ENCODE measurements at places on chromosomes 16 and 17.
A peak's percentile ranks its signal among the peaks of the same experiment; 100 is the strongest.

DNA sequence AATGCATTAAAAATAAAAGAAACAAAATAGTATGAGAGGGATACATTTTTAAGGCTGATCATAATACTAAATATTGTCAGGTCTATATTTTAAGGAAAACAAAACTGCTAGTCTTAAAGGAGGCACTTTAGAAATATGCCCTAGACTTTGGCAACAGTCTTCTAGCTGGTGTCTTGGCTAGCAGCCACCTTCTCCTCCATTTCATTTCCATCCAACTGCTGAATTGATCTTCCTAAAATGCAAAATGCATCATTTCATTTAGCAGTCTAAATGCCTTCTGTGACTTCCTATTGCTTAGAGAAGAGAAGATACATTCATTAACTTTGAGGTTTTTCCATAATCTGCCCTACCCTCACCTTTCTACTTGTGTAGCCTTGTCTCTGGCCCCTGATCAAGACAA, 1404.1 kb downstream of the CDH11 start:
- no peak for DNase-seq

GRCh38 chr17:56913353-56913866, 439 bp downstream of the TRIM25 start:
- no peak for DNase-seq

DNA sequence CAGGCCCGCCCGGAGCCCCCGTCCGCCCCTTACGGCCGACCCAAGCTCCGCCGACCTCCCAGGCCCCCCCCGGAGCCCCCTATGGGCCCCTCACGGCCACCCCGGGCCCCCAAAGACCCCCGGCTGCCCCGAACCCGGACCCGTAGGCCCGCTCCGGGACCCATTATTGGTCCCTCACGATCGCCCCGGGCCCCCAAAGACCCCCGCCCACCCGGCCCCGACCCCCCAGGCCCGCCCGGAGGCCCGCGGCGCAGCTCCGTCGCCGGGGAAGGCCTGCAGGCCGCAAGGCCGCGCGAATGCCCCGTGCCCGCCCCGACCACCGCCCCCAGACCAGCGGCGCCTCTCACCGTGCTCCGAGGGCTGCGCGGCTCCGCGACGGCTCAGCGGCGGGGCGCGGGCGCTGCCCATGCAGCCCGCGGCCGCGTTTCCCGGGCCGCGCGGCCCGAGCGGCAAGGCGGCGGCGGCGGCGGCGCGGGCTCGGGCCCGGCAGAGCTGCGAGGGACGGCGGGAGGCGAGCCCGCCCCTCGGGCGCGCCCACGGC, 393 bp downstream of the ANKRD11 start:
- no peak for DNase-seq

- no peak for DNase-seq
Measured at GRCh38 chr16:78303946-78304345, 204.5 kb downstream of the WWOX start.

- peak; percentile 55 for DNase-seq
Measured at GRCh38 chr16:86457501-86458148, 52.7 kb upstream of the FOXF1 start.

GRCh38 chr17:59972778-59973177, 8.2 kb upstream of the RNFT1 start:
- DNase-seq = no peak

DNA sequence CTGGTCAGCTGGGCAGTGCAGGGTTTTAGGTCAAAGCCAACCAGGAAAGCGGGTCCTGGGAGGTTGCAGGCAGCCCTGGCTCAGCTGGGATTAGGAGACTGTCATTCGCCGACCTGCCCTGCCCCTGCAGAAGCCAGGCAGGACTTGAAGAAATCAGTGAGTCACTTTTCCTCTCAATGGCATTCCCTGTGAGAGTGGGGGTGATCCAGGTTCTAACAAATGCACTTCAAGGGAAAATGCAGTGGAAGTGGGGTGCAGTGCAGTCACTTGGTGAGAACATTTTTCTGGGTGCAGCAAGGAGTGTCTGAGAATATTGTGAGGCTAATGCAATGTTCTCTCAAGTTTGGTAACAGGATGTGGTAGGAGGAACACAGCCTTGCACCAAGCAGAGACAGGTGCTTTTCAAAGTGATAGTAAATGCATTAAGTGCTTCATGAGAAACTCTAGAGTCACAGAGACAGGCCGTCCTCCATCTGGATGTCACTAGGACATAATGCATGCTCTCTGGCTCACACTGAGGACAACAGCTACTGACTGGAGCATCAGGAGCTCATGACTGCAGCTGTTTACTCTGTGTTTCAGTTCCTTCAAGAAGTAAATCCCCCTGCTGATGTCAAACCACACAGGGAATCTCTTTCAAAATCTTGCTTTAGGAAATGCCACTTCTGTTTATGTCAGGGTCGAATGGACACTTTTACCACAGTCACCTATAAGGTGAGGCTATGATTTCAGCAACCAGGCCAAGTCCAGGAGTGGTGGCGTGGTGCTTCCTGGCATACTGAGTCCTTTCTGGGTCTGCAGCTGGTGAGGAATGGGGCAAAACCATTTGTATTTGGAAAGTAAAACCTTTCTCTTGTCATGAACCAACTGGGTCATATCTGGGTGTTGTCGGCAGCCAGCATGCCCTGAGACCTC, 16.7 kb downstream of the CDK5R1 start:
- DNase-seq = no peak

DNA sequence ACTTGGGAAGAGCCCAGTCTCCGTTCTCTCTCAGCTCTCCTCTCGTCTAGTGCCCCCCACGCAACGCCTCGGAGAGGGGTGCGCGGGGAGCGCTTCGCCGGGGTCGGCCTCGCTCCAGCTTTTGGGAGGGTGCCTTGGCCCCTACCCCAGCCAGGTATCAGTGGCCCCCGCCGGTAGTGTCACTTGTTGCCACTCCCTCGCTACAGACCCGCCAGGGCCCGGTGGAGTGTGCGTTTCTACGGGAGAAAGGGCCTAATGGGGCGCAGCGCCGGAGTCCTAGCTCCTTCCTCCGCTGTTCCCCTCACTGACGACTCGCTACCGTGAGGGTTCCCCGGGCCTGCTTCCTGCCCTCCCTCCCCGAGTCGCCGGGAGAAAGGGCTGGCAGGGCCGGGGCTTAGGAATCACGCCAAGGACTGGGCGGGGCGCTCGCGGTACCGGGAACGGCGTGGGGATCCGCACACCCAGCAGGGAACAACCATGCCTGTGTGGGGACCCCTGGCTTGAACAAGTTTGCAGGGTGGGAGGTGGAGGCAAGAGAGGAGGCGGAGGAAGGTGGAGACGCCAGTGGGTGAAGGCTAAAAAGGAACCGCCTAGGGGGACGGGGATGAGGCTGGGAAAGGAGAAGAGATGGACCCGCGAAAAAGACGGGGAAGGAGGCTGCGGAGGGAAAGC, 997 bp upstream of the CDH11 start:
- DNase-seq = no peak

DNA sequence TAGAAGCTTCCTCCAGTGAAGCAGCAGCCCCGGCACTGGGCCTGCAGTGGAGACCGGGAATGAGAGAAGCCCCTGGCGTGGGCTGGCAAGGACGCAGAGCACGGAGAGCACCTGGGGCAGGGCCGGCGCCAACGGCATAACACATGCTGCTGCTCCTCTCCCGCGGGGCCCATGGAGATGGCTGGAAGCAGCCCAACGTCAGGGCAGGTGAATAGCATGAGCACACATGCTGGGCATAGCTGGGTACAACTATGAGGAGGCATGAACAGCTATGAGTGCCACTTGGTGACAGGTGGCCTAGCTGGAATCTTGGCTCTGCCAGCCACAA, 46.4 kb downstream of the IRF8 start:
- no peak for DNase-seq

DNA sequence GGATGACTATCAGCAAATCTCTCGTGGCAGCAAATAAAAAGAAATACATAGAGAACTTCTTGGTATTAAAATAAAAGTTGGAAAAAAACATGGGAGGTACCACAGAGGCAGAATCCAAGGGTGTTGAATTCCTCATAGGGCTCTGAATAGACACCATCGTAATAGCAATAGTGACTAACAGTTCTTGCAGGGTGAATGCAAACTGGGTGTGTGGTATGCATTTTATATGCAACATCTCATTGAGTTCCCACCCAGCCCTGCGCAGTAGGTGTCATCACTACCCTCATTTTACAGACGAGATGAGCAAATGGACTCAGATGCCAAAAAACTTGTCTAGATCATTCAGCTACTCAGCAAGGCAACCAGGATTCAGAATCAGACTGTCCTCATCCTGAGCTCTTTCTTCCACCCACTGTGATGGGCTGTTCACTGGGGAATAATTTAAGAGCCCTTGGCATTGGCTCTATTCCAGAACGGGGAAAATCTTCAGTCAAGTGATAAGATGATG, 354.6 kb upstream of the CDH11 start:
- no peak for DNase-seq

GRCh38 chr17:82930924-82931698, 91.3 kb upstream of the ZNF750 start:
- DNase-seq = no peak

DNA sequence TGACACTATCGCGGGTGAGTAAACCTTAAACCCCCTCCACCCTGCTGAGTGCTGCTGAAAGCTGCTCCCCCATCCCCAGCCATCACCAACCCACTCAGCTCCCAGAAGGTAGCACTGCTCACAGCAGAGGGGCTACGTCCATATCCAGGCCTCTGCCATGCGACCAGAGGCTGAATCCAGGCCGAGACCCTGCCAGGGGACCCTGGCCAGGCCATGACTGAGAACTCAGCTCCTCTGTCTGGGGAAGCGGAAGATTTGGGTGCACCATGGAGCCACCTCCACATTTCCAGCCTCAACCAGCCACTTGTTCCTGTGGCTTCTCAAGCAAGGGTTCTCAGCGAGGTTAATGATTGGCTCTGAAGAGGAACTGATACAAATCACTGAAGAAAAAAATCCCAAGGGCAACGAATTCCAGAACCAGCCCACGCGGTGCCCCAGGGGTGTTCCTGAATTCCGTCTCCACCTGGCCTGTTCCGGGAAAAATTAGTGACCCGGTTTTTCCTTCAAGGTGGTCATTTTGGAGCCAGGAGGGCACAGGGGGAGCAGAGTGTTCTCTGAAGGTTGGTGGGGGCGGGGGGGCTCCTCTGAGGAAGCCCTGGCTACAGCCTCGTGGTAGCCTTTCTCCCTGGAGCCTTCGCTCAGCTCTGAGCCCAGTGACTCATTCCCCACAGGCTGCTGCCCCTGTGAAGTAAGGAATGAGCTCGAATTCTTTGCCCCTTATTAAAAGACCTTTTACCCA, 9.3 kb upstream of the SLC16A5 start:
- peak; percentile 67 for DNase-seq

GRCh38 chr16:14241631-14242030, 170.5 kb downstream of the MRTFB start:
- DNase-seq = no peak

GRCh38 chr16:92431-93339, 14.7 kb downstream of the MPG start:
- no peak for DNase-seq

GRCh38 chr16:57051696-57052228, 40.6 kb upstream of the CPNE2 start:
- DNase-seq = no peak

DNA sequence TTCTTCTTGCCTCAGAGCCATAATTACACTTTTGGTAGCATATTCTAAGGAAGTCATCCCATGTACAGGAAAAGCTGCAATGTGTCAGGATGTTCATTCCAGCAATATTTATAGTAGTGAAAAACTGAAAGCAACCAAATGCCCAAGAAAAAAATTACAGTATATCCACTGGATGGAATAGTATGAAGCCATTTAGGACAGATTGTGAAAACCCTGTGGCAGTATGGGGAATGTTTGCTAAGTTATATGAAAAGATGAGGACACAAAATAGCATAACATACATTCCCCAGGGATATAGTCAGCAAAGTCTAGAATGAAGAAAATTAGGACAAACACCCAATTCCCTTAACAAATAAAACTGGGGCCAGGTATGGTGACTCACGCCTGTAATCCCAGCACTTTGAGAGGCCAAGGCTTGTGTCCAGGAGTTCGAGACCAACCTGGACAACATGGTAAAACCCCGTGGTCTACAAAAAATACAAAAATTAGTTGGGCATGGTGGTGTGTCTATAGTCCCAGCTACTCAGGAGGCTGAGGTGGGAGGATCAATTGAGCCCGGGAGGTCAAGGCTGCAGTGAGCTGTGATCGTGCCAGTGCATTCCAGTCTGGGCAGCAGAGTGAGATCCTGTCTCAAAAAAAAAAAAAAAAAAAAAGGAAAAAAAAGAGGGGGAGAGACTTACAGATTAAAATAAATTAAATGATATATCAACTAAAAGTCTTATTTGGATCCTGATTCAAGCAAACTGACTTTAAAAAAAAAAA, 2.3 kb downstream of the LRRC3C start:
- no peak for DNase-seq

GRCh38 chr16:54993106-54993895, 62.6 kb downstream of the IRX5 start:
- no peak for DNase-seq

DNA sequence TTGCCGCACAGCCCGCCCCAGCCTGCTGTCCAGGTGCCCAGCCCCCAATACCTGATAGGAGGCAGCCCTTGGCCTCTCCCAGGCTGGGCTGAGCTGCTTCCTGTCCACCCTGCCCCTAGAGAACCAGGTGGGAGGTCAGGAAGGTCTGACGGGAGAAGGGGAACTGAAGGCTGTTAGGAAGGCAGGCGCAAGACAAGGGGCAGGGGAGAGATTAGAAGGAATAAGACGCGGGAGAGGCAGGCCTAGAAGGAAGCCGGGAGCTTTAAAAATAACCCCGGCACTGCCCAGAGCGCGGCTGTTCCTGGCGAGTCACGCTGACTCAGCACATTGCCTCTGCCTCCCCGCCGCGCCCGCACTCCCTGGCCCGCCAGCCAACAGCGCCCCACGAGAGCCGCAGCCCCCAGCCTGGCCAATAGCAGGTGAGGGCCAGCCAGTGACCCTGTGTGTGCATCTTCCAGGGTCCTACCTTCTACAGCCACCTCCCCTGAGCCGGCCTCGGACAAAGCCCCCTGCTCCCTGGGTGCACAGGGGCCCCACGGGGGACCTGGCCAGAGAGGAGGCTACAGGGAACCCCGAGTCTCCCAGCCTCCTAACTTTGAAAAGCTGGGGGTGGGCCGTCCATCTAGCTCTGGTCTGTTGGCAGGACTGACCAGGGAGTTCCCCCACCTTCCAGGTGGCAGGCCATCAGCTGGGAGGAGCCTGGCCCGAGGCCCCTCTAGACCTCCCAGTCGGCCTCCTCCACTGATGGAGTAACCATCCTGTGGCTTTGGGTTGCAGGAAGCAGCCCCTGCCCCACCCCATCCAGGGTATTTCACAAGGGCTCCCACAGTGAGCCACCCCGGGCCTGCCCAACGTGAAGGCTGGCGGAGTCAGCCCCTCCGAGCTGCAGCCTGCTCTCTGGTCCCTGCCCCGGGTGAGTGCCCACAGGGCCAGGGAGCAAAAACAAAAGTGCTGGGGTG, 4.0 kb downstream of the MAFG start:
- DNase-seq = peak; percentile 50

DNA sequence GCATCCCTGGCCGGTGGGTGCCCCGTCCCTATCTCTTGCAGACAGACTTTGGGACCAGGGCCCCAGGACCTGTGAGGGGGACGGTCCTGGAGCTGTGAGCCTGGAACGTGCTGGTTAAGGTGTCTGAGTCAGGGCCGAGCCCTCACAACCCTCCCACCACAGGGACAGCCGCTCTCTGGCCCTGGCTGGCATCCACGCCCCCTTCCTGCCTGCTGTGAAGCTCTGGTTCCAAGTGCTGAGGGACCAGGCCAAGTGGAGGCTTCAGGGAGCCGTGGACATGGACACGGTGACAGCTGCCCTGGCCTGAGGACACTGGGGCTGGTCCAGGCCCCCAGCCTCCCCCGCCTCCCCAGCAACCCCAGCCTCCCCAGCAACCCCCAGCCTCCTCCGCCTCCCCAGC, 6.6 kb downstream of the TSR3 start:
- DNase-seq = no peak

GRCh38 chr17:50266384-50267073, 7.7 kb upstream of the TMEM92 start:
- DNase-seq = peak; percentile 94

Measured in H4 (cell line).